ENCODE measurements at places on chromosomes 2 and 18.

GRCh38 chr2:68167186-68167585, 9.5 kb downstream of the PNO1 start:
- no peak for DNase-seq

- DNase-seq: peak; percentile 62
These were observed 127.1 kb downstream of the SOCS6 start for GRCh38 chr18:70415823-70416488.

DNA sequence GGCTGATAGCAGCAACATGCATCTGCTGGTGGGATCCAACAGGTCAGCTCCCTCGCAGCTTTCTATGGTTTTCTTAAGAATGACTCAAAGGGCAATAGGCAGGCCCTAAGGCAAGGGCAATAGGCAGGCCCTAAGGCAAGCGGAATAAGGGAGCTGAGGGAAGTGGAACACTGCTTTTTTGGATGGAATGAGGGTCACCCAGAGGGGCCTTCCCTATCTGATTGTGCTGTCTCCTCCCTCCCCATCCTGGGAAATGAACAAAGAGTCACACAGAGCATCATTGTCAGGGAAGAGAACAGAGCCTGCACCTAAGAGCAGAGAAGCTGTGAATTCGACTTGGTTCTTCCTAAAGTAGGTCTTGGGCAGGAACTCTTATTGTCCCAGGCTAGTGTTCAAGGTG, 43.3 kb upstream of the PTPRM start:
- DNase-seq: no peak

- no peak for DNase-seq
These were observed 107.8 kb downstream of the CACNB4 start for GRCh38 chr2:151991010-151991409.

GRCh38 chr2:33441235-33441810, 35.1 kb upstream of the RASGRP3 start:
- DNase-seq: peak; percentile 9

- DNase-seq: no peak
These were observed 119.0 kb downstream of the PMAIP1 start for GRCh38 chr18:60018618-60019462.

GRCh38 chr18:11308499-11308898, 159.1 kb upstream of the PIEZO2 start:
- DNase-seq: no peak

- DNase-seq: no peak
These were observed 165.4 kb downstream of the KCNE4 start for GRCh38 chr2:223217373-223217772.

DNA sequence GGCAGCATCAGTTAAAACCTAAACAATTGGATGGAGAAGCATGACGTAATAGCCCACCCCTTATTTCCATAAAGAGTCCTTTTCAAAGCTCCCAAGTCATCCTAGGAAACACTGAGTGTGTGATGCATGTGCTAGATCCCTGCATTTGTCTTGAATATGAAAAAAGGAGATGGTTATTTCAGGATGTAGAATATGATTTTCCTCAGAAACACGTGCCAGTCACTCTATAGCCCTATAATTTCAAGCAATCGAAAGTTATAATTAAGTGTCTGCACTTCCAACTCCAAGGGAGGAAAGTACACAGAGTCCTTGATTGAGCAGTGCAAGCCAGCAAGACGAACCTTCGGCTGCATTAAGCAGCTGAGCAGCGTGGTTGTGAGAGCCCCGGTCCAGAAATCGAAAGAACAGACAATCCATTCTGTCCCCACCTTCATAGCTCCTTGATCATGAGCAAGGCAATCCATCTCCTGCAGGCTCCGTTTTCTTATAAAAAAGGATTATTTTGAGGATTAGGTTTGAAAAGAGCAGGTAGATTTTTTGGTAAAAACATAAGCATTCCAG, 287.7 kb downstream of the FBXO15 start:
- DNase-seq: no peak

- no peak for DNase-seq
These were observed 65.1 kb upstream of the TGIF1 start for GRCh38 chr18:3384664-3385563.

- peak; percentile 15 for DNase-seq
These were observed 530.3 kb upstream of the FSIP2 start for GRCh38 chr2:185208261-185208660.

- no peak for DNase-seq
These were observed 44.2 kb upstream of the VPS54 start for GRCh38 chr2:64063454-64063853.

- DNase-seq: no peak
These were observed 77.5 kb upstream of the FZD5 start for GRCh38 chr2:207847098-207847806.

DNA sequence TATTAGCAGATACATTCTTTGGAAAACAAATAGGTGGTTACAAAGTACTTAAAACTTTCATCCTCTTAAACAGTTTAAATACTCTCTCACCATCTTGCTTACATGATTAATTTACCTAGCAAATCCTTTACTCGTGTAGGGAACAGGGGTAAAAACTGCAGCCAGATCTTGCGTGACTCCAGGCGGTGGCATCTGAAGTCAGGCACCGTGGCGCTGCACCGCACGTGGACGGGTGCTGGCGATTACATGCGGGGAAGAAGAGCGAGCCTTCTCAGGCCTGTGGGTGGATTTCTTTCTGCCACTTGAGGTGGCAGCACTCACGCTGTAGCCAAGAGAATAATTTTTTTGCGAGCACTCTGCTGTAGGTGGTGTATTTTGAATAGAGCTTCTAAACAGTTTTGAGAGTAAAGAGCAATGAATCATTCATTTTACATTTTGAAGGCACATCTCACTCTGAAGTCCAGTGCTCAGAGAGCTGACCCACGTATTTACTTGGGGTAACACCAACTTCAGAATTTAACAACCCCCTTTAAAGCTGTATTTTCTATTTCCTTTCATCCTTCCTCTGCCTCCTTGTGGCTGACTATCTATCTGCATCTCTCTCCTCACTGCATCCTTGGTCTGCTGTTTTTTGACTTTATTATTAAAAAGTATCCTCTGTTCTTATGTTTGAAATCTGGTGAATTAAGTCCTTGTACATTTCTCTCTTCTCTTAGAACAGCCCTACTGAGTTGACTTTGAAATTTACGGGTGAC, 68.9 kb downstream of the EPAS1 start:
- DNase-seq: no peak

GRCh38 chr2:25336383-25336841, 5.3 kb downstream of the DNMT3A start:
- DNase-seq: no peak

DNA sequence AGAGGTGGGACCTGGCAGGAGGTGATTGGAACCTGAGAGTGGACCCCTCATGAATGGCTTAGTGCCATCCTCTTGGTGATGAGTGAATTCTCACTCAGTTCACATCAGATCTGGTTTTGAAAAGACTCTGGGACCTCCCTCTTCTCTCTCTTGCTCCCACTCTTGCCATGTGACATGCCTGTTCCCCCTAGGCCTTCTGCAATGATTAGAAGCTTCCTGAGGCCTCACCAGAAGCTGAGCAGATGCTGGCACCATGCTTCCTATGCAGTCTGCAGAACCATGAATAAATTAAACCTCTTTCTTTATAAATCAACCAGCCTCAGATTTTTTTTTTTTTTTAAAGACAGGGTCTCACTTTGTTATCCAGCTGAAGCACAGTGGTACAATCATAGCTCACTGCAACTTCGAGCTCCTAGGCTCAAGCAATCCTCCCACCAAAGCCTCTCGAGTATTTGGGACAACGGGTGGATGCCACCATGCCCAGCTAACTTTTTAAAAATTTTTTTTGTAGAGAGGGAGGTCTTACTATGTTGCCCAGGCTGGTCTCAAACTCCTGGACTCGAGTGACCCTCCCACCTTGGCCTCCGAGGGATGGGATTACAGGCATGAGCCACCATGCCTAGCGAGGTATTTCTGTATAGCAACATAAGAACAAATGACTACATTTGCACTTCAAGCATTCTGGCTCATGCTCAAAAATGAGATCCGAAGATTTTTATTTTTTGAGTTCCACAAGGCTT, 2.0 kb upstream of the ZFAND2B start:
- no peak for DNase-seq

GRCh38 chr18:62106271-62106670, 80.6 kb downstream of the PIGN start:
- no peak for DNase-seq

- peak; percentile 61 for DNase-seq
These were observed 208.0 kb downstream of the TFCP2L1 start for GRCh38 chr2:121076885-121077549.

DNA sequence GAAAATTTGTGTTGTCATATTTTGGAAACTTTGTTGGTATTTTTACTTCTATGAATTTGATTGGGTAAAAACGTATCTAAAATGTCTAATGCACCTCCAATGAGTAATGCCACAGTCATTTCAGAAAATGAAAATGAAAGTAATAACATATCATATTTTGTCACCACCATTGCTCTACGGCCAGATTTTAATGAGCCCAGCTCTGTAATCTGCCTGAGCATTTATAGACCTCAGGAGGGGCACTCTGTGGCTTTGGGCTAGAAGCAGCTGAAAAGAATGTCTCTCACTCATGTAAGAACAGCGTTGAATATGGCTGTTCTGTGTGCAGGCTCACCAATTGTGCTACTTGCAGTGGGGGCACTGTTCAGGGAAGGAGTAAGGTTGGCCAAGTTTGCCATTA, 32.7 kb upstream of the ABCA12 start:
- DNase-seq: no peak

- no peak for DNase-seq
These were observed 16.9 kb downstream of the PRKAG3 start for GRCh38 chr2:218814540-218815243.

DNA sequence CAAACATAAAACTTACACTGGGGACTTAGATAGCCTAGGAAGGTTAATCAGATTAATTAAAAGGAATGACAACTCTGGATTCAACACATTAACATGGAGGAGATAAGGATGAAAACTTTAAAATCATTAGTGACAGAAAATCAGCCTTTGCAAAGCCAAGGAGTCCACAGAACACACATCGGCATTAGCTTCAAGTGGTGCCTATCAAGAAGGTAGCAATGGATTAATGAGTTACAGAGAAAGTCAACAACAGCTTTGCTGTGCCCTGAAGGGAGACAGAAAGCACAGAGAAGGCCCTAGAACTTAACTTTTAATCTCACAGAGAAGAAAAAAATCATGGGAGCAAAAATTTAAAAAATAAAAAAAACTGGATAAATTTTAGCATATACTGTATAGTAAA, 88.6 kb downstream of the KCNH7 start:
- DNase-seq: no peak

DNA sequence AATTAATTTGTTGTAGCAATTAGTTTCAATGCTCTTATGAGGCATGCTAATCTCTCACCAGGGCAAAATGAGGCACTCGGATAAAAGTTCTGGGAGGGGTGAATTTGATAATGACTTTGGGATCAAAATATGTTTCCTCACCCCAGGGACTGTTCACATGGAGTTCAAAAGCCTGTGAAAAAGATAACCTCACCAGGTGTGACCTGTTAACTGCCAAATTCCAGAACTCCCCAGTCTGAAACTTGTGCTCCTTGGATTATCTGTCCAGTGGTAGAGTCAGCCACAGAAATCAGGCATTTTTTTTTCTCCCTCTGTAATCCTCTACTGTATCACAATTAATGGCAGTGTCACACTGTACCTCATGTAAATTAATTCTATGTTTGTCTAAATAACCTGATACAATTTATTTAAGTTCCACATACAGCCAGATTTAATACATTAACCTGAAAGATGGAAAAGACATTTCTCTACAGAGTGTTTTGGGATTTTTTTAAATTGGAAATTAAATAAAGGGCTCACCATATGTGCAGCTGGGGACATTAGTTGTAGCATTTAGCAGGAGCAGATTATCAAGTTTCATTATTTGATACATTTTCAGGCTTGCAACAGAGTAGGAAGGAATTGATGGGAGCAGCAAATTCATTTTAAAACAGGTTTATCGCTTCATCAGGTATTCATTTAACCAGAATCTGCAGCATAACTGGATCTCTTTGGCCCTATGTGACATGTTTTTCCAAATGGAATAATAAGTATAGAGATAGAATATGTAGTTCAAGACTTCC, 191.2 kb downstream of the VWC2L start:
- DNase-seq: no peak

- no peak for DNase-seq
These were observed 175.3 kb downstream of the RPIA start for GRCh38 chr2:88866756-88867155.

GRCh38 chr2:143402451-143402850, 273.2 kb downstream of the ARHGAP15 start:
- no peak for DNase-seq

DNA sequence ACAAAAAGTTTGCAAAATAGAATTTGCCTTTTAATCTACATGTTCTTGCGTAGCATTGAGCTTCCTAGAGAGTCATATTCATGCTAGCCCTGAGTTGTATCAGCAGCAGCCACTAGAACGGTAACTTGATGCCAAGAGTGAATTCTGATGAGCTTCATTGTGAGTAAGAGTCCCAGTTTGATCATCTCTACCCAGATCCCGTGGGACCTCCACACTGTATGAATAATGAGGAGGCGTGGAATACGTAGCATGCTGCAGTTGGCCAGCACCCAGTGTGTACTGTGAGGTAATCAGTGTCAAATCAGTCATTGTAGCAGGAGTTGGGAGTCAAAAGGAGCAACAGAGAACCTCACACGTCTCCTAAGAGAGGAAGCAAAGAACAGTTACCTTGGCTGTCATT, 197.9 kb downstream of the NEDD4L start:
- DNase-seq: peak; percentile 92

- no peak for DNase-seq
These were observed 78.3 kb upstream of the MAP4K3 start for GRCh38 chr2:39515273-39515896.

GRCh38 chr2:164032995-164033394, 297.2 kb upstream of the FIGN start:
- DNase-seq: no peak

DNA sequence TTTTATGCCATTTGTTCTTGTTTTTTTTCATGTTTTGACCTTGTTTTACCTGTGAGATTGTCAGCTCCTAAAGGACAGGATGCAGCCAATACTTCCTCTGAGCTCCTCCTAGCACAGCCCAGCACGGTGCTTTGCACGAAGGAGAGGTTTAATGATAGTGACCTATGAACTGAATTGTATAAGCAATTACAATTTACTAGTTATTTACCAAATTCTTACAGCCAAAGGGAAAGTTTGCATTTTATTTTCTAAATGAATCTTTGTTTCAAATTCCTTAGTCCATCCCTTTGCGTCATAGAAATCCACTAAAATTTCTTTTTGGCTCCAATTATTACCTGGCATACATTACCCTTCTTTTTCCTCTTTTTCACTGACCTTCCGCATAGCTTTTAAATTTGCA, 326.1 kb downstream of the TDRD15 start:
- no peak for DNase-seq

DNA sequence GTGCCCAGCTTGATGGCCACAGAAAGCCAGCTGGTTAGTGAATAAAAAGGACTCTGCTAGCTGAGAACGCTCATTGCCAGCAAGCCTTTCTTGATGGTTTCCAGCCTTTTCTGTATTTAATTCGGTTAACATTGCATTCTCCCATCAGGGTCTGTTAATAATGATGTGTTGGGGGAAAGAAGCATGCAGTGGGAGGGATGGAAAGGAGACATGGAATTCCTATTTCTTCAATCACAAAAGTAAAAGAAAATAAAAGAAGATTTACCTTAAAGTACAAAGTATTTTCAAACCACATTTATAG, 141.9 kb upstream of the RBBP8 start:
- DNase-seq: no peak

- no peak for DNase-seq
These were observed 208.2 kb downstream of the PRKCE start for GRCh38 chr2:45859682-45860081.
